ENCODE measurements at places on chromosomes 1 and 21. TPM values are rescaled to one million over a fixed set of nuclear protein-coding genes. Genes with fewer than 3 reads are reported as not detected.
A peak's percentile ranks its signal among the peaks of the same experiment; 100 is the strongest.

- no peak overlapping the region for H3K4me3 ChIP-seq
- H3K4me1 ChIP-seq = peaks cover 15% of the 10 kb centered on the region
- H3K27ac ChIP-seq = no peak overlapping the region
- H3K27me3 ChIP-seq = no peaks in the 10 kb centered on the region
- H3K36me3 ChIP-seq = no peaks in the 10 kb centered on the region
Measured at GRCh38 chr1:53016705-53017104, 45.3 kb upstream of the PODN start.

DNA sequence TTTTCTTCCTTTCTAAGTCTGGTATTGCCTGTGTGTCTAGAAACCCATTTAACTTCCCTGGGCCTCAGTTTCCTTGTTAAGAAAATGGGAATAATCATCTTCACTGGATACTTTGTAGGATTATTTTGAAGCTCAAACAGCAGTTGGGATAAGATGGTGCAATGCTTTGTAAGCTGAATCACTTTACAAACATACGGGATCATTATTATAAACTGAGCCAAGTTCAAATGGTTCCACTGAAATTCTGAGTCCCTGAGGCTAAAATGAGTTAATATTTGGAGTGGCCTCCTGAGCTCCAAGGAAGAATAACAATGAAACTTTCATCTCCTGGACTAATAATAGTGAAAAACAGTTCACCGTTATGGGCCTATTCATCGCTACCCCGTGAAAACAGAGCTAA, 388.0 kb downstream of the PLPP3 start:
- no peaks in the 10 kb centered on the region for H3K36me3 ChIP-seq
- no peak for DNase-seq
- no peak overlapping the region for H3K27ac ChIP-seq
- H3K27me3 ChIP-seq = no peaks in the 10 kb centered on the region
- no peak overlapping the region for H3K4me3 ChIP-seq
- peaks cover 13% of the 10 kb centered on the region for H3K4me1 ChIP-seq

The FCGR1A gene
- 2.4 TPM for total RNA-seq

DNA sequence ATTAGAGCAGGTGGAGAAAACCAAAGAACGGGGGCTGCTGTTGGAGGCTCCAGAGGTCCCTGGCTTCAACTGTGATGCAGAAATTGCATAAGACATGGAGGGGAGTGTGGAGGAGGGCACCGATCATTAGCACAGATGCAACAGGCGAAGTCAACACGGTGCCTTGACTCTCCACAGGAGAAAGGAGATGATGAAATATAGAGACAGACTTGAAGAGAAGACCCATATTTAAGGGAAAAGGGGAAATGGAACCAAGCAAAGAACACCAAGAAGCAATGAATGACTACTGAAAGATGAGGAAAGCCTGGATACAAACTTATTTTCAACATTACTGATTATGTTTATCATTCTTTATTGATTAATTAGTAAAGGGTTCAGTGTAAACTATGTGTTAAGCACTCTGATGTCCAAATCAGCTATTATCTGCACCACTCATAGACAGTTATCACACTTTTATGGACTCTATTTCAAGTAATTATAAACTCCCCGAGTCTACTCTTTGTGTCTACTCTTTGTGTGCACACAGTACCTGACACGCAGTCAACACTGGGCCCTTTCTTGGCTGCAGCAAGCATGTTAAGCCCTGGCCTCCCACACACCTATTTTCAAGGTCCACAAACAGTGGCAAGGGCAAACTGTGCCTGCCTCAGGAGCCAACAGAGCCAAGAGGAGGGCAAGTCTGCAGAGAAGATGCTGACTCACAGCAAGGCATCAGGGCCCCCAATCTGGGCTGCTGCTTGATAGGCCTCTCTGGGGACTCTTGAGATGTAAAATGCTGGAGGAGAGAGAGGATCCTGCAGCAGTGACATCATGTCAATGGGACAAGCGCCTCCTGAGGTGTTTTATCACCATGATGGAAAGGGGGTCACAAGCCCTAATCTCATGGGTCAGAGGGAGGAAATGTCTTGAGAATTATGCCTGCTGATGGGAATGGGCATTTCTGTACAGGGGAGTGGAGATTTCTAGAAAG, 17.6 kb downstream of the PCNX2 start:
- no peak for DNase-seq
- H3K36me3 ChIP-seq = no peaks in the 10 kb centered on the region
- no peaks in the 10 kb centered on the region for H3K27me3 ChIP-seq
- no peak overlapping the region for H3K4me3 ChIP-seq
- H3K4me1 ChIP-seq = no peaks in the 10 kb centered on the region

The PDPN gene
- total RNA-seq = 3.9 TPM

The RGS13 gene
- total RNA-seq = not detected

DNA sequence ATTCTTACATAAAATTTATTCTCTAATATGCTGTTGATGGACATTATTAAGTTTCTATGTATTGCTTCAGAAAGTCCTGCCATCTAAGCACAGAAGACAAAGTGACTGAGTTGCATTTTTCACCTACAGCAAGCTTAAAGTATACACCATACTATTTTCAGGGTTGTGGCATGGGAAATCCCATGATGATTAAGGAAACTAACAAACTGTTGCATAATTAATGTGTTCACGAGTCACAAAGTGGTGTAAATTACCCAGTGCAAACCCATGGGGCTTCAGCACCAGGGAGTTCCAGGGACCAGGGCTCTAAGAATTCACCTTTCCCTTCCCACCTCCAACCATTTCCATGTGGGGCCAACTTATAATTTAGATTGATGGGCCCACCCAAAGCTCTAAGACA, 81.9 kb upstream of the NR5A2 start:
- H3K36me3 ChIP-seq = no peaks in the 10 kb centered on the region
- DNase-seq = no peak
- H3K4me3 ChIP-seq = no peak overlapping the region
- no peaks in the 10 kb centered on the region for H3K4me1 ChIP-seq
- no peaks in the 10 kb centered on the region for H3K27me3 ChIP-seq

- peaks cover 32% of the 10 kb centered on the region for H3K4me1 ChIP-seq
- DNase-seq = no peak
- H3K27me3 ChIP-seq = no peaks in the 10 kb centered on the region
- no peaks in the 10 kb centered on the region for H3K36me3 ChIP-seq
- no peak overlapping the region for H3K4me3 ChIP-seq
Measured at GRCh38 chr1:66276218-66276617, 257.7 kb upstream of the SGIP1 start.

GRCh38 chr1:999725-1000356, at the start of gene HES4:
HES4 (minus strand) TSS chr1:1000097; CDS start chr1:999973, 124 bp downstream.
- peak within 1 kb of the TSS; percentile 38 for H3K4me3 ChIP-seq
- no peaks in the 10 kb centered on the region for H3K27me3 ChIP-seq
- peaks cover 20% of the 10 kb centered on the region for H3K4me1 ChIP-seq
- no peaks in the 10 kb centered on the region for H3K36me3 ChIP-seq
- peak; percentile 88 for DNase-seq

GRCh38 chr1:207128336-207128921, 24.4 kb downstream of the C4BPA start:
- no peaks in the 10 kb centered on the region for H3K4me1 ChIP-seq
- no peaks in the 10 kb centered on the region for H3K27me3 ChIP-seq
- no peak for DNase-seq
- H3K36me3 ChIP-seq = no peaks in the 10 kb centered on the region
- no peak overlapping the region for H3K4me3 ChIP-seq

The LCE1D gene
- total RNA-seq = not detected

Measured in thyroid gland (tissue), 4 donors.